ENCODE measurements at places on chromosomes 13 and 19. TPM values are rescaled to one million over a fixed set of nuclear protein-coding genes. Genes with fewer than 3 reads are reported as not detected.
A peak's percentile ranks its signal among the peaks of the same experiment; 100 is the strongest.

DNA sequence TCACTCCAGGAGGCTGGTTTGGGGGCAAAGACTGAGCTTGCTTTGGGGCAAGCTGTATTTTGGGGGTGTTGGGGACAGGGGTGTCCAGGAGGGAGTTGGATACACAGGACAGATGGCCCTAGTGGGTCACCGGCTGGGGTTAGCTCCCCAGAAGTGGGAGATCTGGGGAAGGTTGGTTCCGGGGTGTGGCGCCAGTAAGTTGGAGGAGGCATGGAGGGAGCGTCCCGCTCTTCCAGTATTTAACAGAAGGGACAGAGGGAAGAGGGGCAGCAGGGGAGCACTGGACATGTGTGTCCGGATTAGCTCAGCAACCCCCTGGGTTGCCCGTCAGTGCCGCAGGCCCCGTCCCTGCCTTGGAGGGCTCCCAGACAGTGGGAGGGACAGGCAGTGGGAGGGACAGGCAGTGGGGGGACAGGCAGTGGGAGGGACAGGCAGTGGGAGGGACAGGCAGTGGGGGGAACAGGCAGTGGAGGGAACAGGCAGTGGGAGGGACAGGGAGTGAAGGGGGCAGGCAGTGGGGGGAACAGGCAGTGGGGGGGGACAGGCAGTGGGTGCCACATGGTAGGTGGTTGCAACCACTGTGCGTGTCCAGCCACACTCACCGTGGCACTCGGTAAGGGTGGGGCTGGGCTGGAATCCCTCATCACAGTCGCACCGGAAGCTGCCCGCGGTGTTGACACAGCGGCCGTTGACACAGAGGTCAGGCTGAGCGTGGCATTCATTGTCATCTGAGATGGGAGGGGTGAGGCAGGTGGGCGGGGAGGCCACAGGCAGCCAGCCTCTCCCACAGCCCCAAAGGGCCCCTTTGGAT, 33.2 kb downstream of the CCL25 start:
- peak; percentile 51 for DNase-seq

DNA sequence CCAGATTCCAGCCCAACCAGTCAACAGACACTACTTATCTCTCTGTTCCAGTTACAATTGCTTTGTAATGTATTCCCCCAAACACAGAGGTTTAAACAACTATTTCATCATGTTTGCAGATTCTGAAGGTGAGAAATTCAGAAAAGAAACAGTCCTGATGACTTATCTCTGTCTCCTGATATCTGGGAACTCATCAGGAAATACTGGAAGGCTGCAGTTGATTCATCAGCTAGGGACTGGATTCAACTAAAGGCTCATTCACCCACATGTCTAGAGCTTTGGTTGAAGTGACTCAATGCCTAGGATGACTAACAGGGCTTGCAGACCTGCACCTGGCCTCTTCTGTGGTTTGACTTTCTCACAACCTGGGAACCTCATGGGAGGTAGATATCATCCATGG, 56.6 kb upstream of the GPC6 start:
- DNase-seq: no peak

GRCh38 chr13:42039457-42039945, 8.9 kb upstream of the DGKH start:
- DNase-seq: no peak

DNA sequence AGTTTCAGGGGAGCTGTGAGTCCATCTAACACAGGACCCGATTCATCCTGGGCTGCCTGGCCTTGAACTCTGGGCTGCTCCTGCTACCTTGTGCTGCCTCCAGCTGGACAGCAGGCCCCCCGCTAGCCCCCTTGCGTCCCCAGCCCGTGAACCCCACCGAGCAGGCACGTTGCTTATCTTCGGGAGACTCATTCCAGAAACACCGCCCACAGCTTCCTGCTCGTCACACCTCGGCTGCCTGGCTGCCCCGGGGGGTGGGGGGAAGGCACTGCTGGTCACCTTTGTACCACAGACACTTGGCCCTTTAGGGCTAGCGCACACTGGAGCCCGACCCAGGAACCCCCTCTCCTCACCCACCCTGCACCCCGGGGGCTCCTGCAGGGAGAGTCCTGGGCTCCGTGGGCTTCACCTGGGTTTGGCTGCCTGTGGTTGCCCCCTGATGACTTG, 48.1 kb downstream of the CRTC1 start:
- DNase-seq: no peak

Gene CLDN10
- not detected for total RNA-seq

Gene CAPN12
- not detected for total RNA-seq

Gene NRTN
- not detected for total RNA-seq

Gene TUBGCP3
- total RNA-seq: 11.0 TPM
